ENCODE measurements at places on chromosomes 7 and 10.

- no peak for DNase-seq
Observed at GRCh38 chr10:72321248-72322029, 33.3 kb downstream of the DNAJB12 start.

GRCh38 chr7:14286036-14286435, 296.6 kb upstream of the ETV1 start:
- no peak for DNase-seq

DNA sequence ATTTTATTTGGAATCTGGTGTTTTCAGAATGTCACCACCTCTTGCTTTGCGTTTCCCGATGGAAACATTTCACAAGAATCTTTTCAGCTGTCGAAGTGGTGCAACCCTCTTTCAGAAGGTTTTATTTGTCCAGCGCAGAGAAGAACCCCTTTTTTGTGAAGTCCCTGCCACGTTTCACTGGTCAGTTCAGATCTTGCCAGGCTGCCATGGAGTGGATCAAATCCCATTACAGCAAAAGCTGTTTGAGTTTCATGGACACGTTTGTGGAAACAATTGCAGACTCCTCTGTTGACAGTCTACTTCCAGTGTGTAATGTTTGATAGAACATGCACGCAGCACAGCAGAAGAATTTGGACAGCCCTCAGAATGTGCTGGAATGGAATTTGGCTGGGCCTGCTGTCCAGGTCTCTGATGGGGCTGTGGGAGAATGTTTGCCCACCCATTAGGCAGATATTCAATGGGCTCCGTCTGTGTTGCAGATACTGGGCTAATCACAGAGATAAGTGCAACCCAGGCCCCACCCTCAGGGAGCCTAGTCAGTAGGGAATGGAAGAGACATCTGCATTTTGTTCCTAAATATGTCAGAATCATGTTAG, 143.2 kb downstream of the GRK5 start:
- no peak for DNase-seq

DNA sequence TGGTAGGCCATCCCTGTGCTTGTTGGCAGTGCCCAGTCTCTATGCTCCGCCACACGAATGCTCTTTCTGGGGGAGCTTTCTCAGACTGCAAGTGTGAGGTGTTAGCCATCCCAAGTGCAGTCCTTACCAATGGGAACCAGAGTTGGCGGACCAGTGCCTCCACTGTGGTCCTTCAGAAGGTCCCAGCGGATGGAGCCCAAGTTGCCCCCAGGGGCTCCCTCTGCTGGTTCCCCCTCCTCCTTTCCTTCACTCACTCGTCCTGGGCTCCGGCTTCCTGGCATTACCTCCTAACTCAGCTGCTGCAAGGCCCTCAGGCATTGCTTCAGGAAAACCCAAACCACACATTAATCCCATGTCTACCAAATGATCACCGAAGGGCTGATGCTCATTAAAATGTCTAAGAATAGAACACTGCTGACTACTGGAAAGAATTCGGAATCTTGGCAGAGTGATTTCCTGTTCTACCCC, 139.8 kb downstream of the CUBN start:
- peak; percentile 49 for DNase-seq

DNA sequence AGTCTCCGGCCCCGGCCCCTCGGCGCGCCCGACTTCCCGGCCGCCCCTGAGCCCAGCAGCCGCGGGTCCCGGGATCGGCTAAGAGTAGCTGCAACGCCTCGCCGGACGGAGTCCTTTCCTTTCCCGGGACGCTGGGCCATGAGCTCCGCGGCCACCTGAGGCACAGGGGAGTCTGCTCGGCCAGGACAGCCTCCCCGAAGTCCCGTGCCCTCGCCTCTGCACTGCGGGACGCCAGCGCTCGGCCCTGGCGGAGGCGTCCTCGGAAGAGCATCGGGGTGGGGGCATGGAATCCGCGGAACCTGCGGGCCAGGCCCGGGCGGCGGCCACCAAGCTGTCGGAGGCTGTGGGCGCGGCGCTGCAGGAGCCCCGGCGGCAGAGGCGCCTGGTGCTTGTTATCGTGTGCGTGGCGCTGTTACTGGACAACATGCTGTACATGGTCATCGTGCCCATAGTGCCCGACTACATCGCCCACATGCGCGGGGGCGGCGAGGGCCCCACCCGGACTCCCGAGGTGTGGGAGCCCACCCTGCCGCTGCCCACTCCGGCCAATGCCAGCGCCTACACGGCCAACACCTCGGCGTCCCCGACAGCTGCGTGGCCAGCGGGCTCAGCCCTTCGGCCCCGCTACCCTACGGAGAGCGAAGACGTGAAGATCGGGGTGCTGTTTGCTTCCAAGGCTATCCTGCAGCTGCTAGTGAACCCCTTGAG, 502 bp downstream of the SLC18A3 start:
- no peak for DNase-seq

- no peak for DNase-seq
Observed at GRCh38 chr10:89351412-89351779, 23.6 kb downstream of the IFIT3 start.

- DNase-seq: no peak
Observed at GRCh38 chr10:104077247-104077646, 8.4 kb downstream of the COL17A1 start.

- no peak for DNase-seq
Observed at GRCh38 chr10:52688899-52689298, 83.7 kb downstream of the MBL2 start.

DNA sequence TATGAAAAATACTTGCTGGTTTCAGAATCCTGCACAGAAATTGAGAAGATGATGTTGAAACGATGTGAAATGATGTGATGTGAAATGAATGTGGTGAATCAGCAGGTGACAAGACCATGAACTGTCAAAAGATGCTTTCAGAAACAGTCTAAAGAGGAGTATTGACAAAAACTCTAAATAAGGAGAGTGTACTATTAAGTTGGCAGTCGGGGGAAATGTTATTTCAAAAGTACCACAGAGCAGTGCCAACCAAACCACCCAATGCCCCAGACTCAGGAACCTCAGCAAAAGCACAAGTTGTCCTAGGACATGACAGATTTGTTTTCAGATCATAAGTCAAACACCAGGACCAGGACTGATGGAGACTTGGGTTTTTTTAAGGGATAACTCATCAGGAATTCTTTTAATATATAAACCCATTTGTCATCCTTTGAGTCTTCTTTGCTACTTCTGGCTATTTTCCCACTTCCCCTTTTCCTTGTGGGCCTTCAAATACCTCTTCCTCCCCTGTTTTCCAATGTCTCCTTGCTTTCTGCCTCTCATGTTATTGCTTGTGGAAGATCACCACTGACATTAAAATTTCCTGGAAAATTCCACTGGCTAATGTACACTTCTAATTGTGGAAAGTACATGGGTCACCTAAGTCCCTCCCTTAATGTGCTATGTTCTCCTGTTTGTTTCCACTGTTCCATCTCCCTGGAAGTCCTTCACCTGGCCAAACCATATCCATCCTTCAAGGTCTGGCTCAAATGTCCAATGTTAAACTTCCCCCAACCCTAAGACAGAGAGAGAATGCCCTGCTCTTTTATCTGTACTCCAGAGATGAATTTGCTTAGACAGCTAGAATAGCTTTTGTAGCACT, 10.2 kb upstream of the PPP1R3C start:
- DNase-seq: peak; percentile 82

DNA sequence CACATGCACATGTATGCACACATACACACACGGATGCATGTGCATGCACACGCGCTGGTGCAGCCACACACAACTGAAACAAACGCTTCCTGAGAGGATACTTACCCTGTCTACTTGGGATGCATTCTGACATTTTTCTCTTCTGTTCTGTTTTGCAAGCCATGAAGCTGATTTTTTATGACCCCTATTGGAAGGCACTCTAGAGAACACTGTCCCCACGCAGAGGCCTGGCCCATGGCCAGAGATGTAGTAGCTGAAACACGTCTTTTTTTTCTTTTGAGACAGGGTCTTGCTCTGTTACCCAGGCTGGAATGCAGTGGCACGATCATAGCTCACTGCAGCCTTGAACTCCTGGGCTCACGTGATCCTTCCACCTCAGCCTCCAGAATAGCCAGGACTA, 47.9 kb downstream of the VWA2 start:
- no peak for DNase-seq

GRCh38 chr10:94218493-94219183, 144.1 kb downstream of the NOC3L start:
- peak; percentile 27 for DNase-seq

DNA sequence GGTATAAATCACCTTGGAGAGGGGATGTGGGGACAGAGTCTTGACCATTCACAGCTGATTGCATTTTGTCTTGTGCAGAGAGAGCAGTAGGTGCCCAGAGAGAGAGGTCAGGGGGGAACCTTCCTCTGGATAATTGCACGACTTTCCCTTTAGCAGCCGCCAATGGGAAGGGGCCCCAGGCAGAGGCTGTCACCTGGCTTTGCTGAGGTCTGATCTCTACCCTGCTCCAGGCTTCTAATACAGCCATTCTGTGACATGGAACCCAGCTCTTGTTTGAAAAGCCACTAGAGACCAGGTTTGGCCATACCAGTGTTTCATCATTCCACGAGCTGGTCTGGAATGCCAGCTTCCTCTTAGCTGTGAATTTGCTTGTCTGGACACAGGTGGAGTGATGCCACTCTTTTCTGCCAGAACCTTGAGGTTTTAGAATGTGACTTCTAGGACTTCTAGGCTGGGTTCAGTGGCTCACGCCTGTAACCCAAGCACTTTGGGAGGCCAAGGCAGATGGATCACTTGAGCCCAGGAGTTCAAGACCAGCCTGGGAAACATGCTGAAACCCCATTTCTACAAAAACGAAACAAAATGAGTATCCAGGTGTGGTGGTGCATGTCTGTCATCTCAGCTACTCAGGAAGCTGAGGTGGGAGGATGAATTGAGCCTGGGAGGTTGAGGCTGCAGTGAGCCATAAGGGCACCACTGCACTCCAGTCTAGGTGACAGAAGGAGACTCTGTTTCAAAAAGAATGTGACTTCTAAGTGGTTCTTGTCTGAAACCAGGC, 159.9 kb downstream of the CAMK1D start:
- DNase-seq: no peak

- DNase-seq: peak; percentile 44
Observed at GRCh38 chr10:23158370-23158769, 33.7 kb upstream of the PTF1A start.

DNA sequence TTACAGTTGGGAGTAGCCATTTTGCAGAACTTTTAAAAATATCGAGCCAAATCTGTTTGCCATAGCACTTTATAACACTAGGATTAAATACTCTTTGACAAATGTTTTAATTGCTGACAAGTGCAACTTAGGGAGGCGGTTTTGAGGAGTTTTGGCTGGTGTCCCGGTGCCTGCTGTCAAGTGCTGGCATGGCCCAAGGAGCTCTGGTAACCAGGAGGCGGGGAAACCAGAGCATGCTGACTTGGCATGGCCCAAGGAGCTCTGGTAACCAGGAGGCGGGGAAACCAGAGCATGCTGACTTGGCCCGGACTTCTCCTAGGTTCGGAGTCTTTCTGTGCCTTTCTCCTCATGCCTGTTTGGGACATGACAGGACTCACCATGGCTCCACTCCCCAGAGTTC, 30.8 kb upstream of the ZNF32 start:
- DNase-seq: no peak

- no peak for DNase-seq
Observed at GRCh38 chr10:7374795-7375194, 36.0 kb downstream of the SFMBT2 start.

- no peak for DNase-seq
Observed at GRCh38 chr7:74615933-74616780, 41.4 kb upstream of the GTF2I start.

DNA sequence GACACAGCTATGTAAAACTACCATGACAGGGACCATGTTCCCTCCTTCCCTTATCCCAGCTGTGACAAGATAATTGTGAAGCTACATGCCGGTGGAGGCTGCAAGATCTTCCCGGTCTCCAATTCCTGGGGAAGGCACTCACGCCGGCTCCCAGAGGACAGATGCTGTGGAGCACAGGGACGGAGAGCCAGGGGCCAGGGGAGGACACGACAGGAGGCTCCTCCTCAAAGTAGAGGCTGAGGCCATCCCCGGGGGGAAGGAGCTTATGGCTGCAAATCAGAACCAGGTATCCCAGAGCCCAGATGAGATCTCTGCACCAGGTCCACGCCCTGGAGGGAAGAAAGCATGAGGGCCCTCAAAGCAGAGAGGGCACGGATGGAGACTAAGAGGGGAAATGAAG, 286.2 kb downstream of the TCERG1L start:
- DNase-seq: no peak

- peak; percentile 35 for DNase-seq
Observed at GRCh38 chr7:81036057-81036456, 117.2 kb upstream of the SEMA3C start.

DNA sequence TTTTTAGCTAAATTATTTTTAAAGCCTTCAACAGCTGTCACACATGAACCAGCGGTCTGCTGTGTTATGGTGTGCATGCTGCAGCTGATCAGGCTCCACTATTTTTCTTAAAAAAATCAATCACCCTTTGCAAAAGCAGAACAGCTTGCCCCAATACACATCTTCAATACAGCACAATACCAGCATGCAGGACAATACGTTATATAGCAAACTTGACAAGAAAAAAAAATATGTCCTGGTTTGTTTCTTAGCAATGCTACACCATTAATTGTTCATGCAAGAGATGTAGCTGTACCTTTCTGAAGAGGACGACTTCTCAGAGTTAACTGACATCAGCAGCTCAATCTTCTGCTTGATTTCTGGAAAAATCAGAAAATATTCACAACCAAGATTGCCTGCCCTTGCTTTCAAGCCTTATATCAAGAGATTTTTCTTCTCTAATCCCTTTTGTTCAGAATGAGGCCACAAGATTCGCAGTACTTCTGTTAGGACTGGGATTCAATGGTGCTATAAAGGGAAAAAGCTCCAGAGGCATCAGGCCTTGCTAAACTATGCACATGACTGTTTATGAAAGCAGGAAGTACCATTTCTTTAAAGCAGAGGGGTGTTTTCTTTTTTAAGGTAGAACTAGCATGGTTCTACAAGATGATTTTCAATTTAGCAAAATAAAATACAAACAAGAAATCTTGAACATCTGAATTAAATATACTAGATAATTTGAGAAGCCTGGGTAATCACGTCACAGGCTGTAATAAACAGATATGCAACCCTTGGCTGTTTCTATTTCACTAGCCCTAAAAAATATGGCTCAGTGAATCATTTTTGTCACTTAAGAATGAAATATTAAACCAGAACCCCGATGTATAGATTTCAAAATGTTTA, 120.0 kb downstream of the SRPK2 start:
- peak; percentile 74 for DNase-seq

DNA sequence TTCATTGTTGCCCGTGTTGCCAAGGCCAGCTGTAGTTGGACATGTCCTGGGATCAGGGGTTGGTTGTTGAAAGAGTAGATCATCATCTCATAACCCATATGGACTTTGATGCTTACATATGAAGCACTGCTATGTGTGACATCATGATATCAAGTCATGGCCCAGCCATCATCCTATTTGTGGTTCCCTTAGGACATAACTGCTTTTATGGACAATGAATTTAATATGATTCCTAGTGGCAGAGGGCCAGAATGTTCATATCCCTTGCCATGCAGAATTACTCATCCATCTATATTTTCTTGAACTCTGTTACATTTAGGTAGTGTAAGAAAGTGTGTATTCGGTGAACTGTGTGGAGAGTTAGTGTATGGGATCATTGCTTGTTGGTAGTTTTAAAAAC, 343.9 kb upstream of the LRGUK start:
- peak; percentile 34 for DNase-seq

All from LHCN-M2 (cell line).